ENCODE measurements at places on chromosomes 4 and X.

- DNase-seq: no peak
Observed at GRCh38 chr4:106627051-106627450, 258.5 kb upstream of the GIMD1 start.

DNA sequence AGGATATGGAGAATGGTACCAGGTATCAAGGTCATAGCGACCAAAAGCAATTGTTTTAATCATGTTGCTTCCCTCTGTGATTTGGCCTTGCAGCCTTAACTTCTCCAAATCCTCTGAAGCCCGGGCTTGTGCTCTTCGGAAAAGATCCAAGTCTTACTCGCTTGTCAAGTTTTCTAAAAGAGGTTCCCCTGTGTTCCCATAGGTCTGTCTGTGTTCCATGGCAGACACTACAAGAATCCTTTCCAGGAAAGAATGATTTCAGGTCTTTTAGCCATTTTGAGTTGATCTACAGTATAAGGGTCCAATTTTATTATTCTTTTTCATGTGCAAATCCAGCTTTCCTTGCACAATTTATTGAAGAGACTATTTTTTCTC is 710.6 kb upstream of the DIAPH2 start:
- no peak for DNase-seq

DNA sequence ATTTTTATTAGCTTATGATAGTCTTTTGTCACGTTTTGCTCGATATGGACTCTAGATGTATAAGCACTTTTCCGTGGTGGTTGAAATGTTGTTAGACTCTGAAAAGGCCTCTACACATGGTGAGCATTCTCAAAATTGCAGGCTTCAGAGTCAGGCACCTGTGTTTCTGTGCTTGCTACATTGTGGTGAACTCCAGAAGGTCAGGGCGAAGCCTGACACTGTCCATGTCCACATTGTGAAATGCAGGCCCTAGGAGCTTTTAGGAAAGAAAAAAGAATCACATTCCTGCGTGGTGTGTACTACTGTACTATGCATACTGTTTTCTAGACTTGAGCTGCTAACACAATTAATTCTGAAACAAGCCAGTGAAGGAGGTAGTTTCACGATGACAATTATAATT is 86.3 kb downstream of the HS3ST1 start:
- no peak for DNase-seq

GRCh38 chr4:184664445-184665210 is 15.1 kb downstream of the PRIMPOL start:
- DNase-seq: no peak

DNA sequence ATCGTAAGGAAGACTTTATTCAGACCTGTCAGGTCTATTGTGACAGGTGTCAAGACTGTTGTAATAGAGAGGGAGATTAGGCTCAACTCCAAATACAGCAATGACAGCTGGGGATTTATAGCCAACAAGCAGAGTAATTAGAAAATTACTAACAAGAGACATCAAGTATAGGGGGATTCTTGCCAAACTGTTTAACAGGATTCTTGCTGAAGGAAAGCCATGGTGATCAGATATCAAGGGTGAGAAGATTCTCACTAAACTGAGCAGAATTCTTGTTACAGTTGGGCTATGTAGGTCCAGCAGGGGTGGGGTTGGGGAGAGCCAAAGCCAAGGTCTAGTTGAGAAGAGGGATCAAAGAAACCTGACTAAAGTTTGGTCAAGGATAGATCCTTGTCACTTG is 461.0 kb upstream of the GALNT7 start:
- no peak for DNase-seq

DNA sequence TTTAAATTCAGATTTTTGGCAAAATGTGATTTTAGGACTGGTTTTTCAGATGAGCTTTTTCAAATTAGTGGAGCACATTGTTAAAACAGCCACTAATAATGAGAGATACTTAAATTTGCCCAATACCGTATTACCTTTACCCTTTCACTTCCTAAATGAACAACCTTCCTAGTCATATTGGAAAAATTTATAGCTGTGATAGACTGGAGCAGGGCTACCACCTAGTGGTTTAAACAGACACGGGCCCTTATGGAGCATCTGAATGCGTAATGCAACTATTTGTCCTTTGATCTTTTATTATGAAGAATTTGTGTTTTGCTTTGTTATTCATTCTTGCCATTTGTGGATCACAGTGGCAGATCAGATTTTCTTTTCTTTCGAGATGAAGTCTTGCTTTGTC is 72.7 kb downstream of the KDM6A start:
- DNase-seq: no peak

GRCh38 chrX:102338162-102338561 is 91.2 kb downstream of the NXF2 start:
- no peak for DNase-seq
